ENCODE measurements at places on chromosomes 5 and 9.
A peak's percentile ranks its signal among the peaks of the same experiment; 100 is the strongest.

- DNase-seq: no peak
Measured at GRCh38 chr5:177537389-177538361, 16.7 kb downstream of the FAM193B start.

- DNase-seq: no peak
Measured at GRCh38 chr5:17832949-17833745, 198.9 kb downstream of the TAF11L14 start.

DNA sequence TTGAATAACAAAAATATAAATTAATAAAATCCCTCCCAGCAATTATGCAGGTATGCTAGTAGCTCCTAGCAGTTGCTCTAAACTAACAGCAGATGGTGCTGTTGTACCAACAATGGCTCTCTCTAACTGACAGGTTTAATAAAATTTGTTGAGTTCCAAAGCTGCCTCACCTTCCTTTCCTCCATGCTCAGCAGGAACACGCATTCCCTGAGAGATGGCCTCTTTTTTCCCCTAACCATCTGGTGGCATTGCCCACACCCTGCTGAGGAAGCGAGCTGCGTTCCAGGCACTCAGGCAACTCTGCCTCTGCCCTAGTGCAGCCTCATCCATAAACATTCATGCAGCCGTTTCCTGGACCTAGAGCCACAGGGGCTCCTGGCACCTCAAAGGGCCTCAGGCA lies 106.2 kb downstream of the KLHL3 start:
- peak; percentile 72 for DNase-seq

DNA sequence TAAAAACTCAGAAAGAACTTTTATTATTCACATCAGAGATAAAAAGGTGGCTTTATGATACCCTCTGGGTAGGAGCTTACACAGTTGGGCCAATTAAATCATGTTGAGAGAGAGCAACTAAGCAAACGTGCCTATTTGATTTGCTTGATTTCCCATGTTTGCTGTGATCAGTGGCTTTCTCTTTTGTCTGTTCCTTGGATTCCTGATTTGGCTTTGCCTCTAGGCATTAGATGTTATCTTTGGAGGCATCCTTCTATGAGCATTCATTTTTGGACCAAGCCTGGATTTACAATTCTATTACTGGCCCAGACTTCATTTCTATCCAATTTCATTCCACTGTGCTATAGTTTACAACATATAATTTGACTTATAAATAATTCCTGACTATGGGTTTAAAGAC lies 35.9 kb downstream of the VCAN start:
- DNase-seq: no peak

- peak; percentile 4 for DNase-seq
Measured at GRCh38 chr9:137521405-137521985, 28.7 kb downstream of the PNPLA7 start.

DNA sequence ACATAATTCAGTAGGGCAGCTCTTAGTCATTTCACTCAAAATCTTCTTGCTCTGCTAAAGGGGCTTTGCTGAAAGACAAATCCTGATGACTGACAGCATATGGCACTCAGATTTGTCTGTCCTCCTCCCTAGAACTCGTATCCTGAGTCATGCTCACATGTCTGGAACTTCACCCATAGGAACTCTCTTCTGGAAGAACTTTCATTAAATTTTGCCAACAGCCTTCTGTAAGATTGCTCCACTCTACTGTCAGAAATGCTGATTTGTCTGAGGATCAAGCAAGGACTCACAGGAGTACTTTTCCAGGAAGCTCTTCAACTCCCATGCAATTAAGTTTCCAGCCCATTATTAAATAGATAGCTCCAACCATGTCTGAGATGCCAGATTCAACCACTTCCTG lies 59.8 kb upstream of the SNX2 start:
- DNase-seq: no peak

DNA sequence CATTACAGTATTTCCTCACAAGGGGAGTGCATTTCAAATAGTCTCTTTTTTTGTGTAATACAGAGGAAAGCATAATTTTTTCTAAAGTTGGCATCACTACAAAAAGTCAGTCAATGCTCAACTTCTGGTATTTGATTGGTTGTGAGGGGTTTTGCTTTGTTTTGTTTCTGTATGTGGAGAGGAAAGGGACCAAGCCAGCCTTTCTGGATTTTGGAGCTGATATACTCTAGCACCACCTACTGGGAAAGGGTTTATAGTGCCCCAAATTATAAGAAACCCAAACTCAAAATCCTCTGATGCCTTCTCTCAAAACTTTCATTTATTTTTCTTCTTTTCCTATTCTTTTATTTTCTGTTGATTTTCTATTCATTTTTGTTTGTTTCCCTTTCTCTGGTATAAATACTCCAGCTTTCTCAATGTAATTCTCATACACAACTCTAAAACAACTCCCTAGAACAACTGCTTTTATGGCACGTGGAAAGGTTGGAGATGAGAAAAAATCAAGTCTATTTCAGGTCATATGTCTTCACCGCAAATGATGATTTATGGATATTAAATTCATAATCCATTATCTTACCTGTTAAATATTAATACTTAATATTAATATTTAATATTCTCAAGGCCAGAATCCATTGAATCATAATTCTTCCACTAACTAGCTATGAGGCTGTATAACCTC lies 69.5 kb upstream of the ANXA1 start:
- DNase-seq: peak; percentile 72

GRCh38 chr9:76018235-76018634 lies 127.8 kb downstream of the PCSK5 start:
- DNase-seq: no peak

- no peak for DNase-seq
Measured at GRCh38 chr9:103721056-103721455, 373.1 kb upstream of the SMC2 start.

- DNase-seq: no peak
Measured at GRCh38 chr9:96502539-96503373, 52.8 kb downstream of the HABP4 start.

GRCh38 chr5:1725641-1726468 lies 73.8 kb downstream of the MRPL36 start:
- peak; percentile 74 for DNase-seq

- DNase-seq: no peak
Measured at GRCh38 chr5:77784735-77785134, 8.6 kb upstream of the TBCA start.

All from iPS-NIHi11 (cell line).